Left renal cortex interstitium (tissue), 4 donors: ENCODE measurements at places on chromosomes 7 and 10. TPM values are rescaled to one million over a fixed set of nuclear protein-coding genes. Genes with fewer than 3 reads are reported as not detected.

- no peak for DNase-seq
Measured at GRCh38 chr7:80098795-80099194, 35.8 kb upstream of the GNAI1 start.

- no peak for DNase-seq
Measured at GRCh38 chr7:36406156-36406555, 16.5 kb downstream of the ANLN start.

DNA sequence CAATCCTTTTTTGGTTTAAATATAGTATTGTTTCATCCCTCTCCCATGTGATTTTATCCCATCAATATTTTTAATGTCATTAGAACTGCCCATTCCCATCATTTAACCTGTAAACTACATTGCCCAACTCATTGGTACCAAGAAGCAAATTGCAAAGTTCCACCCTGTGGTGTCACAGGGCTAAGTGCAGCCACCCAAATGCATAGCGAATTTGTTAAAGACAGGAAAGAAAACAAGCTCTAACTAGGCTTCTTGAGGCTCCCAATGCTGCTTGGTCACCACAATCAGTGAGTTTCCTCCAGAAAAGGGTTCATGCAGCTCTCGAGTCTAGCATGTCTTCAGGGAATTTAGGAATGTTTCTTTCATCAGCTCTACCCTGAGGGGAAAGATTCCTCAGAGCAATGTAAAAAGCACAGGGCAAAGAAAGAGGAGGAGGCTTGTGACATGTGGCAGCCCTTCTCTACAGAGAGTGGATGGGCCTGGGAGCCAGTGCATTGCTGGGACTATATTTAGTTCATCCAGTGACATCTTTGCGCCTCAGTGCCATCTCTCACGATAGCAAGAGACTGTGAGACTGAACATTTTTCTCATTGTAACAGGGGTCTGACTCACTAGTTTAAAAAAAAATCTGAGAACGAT, 58.1 kb downstream of the CAV1 start:
- DNase-seq: no peak

CUX1 gene
- 79.2 TPM for polyA plus RNA-seq

DOCK1 gene
- polyA plus RNA-seq: 57.9 TPM
